Right atrium auricular region (tissue), 2 donors: ENCODE measurements at places on chromosomes 12 and 14. TPM values are rescaled to one million over a fixed set of nuclear protein-coding genes. Genes with fewer than 3 reads are reported as not detected.

GRCh38 chr12:76569685-76570604 lies 10.4 kb upstream of the OSBPL8 start:
- no peak for DNase-seq

GRCh38 chr12:127745469-127746212 lies 521.3 kb upstream of the TMEM132C start:
- no peak for DNase-seq

DNA sequence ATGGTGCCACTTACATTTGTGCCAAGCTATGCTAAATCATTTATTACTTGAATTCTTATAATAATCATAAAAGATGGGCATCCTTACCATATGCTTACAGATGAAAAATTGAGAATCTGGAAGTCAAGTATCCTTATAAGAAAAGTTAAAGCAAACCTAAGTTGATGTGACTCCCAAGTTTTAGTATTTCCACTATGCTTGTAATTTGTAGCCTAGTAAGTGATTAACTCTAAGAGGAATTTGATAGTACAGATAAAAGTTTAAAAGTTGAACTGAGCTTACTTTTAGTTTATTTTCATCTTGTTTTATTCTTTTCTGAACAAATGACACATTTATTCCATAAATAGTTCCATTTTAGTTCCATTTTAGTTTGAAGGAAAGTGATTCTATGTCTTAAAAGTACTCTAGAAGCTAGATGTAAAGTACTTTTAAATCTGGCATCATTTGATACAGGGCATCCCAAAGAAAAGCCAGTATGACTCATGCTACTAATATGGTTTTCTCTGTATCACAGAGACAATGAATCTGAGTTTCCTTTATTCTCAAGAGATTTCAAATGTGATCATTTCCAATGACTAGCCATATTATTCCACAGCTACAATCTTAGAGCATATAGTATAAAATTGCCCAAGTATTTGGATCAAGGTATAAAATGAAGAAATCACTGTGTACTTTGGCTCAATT lies 596.0 kb downstream of the SLC16A7 start:
- DNase-seq = no peak

DNA sequence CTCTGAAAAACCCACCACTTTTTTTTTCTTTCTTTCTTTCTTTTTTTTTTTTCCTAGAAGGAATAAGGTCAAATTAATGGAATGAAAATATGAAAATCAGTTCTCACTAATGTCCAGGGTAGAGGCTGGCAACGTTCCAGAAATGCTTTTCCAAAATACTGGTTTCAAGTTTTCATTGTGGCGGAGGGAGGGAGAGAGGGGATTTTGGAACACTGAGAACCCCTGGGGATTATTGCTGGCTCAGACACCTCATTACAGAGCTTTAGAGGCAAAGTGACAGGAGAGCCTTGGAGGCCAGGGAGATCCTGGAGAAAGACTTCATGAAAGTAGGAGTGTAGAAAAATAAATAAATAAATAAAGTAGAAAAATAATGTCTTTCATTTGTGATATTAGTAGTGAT lies 45.4 kb downstream of the ALX1 start:
- DNase-seq = no peak

DNA sequence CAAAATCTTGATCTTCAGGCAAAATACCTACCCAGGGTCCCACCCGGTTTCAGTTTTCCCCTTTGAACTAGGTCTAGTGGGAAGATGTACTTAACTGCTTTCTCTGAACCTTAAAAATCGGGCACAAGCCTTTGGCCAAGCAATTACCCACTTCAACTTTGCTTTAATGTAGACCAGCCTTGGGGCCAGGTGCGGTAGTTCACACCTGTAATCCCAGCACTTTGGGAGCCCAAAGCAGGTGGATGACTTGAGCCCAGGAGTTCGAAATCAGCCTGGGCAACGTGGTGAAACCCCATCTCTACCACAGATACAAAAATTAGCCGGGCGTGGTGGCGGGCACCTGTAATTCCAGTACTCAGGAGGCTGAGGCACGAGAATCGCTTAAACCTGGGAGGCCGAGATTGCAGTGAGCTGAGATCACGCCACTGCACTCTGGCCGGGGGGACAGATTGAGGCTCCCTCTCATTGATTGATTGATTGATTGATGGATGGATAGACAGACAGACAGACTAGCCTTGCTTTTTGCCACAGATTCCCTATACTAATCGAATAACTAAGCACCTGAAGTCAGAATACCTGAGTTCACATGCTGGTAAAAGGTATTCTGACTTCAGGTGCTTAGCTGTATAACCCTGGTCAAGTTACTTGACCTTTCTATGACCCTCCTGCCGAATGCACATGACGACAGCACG lies 1.9 kb downstream of the CLIP1 start:
- DNase-seq = no peak

DNA sequence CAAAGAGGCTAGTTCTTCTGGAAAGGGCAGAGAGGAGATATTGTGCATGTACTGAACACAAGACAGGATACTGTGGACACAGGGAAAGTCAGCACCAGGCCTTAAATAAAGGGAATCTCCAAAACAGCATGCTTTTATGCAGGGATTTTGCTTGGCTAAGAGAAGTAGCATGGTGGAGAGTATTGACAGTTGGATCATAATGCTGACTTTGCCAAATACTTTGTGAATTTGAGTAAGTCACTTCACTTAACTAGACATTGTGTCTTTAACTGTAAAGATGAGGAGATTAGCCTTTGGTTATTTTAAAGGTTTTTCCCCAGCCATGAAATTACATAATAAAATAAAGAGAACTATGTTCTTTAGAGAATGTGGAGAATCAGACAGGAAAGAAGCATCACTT lies 24.5 kb downstream of the GALNT8 start:
- no peak for DNase-seq

- DNase-seq = peak; percentile 84
Observed at GRCh38 chr12:13146336-13146938, 43.0 kb upstream of the GSG1 start.

Gene IFNG-AS1
- total RNA-seq = 2.7 TPM

Gene BCL2L14
- not detected for total RNA-seq

Gene KLRC1
- total RNA-seq = not detected

GRCh38 chr12:96371138-96371789 lies 29.0 kb downstream of the CDK17 start:
- DNase-seq = no peak

GRCh38 chr12:662566-663292 lies 516 bp downstream of the NINJ2 start:
- DNase-seq = no peak

DNA sequence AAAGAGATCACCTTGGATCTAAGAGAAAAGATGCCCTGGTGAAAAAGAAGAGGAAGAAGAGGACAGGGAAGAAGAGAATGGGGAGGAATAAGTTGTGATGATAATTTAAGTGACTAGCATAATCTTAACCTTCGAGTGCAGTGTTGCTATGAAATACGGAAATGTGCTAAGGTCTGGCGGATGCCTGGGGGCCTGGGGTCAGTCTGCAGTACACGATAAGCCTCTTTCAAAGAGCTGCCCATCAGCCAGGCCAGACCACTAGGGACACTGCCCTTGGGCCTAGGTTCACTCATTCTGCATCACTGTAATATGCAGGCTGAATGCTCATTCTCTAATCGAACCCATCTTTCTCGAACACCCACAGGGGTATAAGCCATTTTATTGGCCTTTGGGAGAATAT lies 83.4 kb downstream of the PLEKHG3 start:
- DNase-seq = no peak

DNA sequence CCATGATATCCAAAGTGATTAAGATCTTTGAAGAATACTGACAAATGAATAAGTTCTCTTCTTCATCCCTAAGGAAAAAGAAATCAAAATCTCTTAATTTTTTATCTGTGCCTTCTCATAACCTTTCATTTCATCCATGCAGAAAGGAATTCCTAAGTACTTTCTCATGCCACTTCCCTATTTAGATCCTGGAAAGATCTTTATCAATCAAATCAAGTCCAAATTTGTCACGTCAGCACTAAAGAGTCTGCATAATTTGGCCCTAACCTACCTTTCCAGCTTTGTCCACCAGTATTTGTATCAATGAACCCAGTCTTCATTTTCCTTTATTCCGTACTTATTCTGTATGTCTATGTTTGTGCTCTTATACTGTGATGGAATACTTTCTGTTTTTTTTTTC lies 41.2 kb downstream of the VEZT start:
- no peak for DNase-seq

- DNase-seq = peak; percentile 85
Observed at GRCh38 chr12:110141389-110141788, 17.2 kb downstream of the IFT81 start.

Gene NOXRED1
- total RNA-seq = not detected

DNA sequence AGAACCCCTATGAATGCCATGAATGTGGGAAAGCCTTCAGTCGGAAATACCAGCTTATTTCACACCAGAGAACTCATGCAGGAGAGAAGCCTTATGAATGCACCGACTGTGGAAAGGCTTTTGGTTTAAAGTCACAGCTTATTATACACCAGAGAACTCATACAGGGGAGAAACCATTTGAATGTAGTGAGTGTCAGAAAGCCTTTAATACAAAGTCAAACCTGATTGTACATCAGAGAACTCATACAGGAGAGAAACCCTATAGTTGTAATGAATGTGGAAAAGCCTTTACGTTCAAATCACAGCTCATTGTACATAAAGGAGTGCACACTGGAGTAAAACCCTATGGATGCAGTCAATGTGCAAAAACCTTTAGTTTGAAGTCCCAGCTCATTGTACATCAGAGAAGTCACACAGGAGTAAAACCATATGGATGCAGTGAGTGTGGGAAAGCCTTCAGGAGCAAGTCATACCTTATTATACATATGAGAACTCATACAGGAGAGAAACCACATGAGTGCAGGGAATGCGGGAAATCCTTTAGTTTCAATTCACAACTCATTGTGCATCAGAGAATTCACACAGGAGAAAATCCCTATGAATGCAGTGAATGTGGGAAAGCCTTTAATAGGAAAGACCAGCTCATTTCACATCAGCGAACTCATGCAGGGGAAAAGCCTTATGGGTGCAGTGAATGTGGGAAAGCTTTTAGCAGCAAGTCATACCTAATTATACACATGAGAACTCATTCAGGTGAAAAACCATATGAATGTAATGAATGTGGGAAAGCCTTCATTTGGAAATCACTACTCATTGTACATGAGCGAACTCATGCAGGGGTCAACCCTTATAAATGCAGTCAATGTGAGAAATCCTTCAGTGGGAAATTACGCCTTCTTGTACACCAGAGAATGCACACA lies 22.3 kb downstream of the ZNF268 start:
- DNase-seq = no peak

Gene JDP2
- total RNA-seq = 67.4 TPM

- DNase-seq = no peak
Observed at GRCh38 chr14:51507906-51508511, 143.7 kb upstream of the FRMD6 start.

GRCh38 chr12:8082808-8083100 lies 680 bp downstream of the NECAP1 start:
- no peak for DNase-seq

- DNase-seq = no peak
Observed at GRCh38 chr12:8622646-8623045, 10.0 kb upstream of the AICDA start.

DNA sequence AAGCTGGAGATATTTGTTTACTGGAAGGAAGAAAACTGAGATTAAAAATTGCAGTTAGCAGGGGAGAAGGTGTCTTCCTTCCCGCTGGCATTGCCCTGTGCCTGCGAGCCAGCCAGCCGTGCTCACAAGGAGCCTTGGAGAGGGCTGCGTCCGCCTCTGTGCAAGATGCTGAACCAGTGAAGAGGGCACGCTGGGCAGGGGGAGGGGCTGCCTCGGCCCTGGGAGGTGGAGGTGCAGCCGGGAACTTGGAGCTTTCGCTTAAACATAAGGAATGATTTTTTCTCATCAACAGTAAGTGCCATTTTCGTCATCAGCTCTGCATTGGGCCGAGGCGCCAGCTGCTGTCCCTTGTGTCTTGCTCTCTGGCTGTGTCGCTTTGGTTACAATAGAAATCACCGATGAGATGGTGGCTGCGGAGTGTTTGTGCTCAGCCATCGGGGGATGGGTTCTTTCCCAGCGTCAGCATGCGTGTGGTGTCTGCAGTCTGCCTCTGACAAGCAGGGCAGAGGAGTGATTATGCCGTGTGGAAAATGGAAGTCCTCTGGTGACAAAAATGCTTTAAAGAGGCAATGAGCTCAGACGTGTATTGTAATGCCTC lies 97.3 kb downstream of the ESR2 start:
- peak; percentile 68 for DNase-seq

DNA sequence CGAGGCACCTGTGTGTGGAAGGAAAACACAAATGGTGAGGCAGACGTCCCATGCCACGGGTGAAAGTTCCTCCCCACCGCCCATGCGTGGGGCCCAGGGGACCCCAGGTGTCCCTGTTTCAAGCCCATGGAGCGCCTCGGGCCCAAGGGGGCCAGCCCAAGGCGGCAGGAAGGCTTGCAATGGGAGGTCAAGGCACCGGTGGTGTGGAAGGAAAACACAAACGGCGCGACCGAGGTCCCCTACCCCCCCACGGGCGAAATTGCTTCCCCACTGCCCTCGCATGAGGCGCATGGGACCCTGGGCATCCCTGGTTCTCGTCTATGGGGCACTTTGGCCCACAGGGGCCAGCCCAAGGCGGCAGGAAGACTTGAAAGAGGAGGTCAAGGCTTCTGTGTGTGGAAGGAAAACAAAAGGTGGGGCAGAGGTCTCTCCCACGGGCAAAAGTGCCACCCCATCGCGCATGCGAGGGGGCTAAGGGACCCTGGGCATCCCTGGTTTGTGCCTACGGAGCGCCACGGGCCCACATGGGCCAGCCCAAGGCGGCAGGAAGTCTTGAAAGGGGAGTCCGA lies 379.4 kb downstream of the ALG10 start:
- peak; percentile 34 for DNase-seq

- DNase-seq = peak; percentile 64
Observed at GRCh38 chr14:31059152-31059924, 33.2 kb upstream of the STRN3 start.

- DNase-seq = no peak
Observed at GRCh38 chr14:86619726-86620125, 1089.8 kb downstream of the FLRT2 start.

Gene KERA
- not detected for total RNA-seq

DNA sequence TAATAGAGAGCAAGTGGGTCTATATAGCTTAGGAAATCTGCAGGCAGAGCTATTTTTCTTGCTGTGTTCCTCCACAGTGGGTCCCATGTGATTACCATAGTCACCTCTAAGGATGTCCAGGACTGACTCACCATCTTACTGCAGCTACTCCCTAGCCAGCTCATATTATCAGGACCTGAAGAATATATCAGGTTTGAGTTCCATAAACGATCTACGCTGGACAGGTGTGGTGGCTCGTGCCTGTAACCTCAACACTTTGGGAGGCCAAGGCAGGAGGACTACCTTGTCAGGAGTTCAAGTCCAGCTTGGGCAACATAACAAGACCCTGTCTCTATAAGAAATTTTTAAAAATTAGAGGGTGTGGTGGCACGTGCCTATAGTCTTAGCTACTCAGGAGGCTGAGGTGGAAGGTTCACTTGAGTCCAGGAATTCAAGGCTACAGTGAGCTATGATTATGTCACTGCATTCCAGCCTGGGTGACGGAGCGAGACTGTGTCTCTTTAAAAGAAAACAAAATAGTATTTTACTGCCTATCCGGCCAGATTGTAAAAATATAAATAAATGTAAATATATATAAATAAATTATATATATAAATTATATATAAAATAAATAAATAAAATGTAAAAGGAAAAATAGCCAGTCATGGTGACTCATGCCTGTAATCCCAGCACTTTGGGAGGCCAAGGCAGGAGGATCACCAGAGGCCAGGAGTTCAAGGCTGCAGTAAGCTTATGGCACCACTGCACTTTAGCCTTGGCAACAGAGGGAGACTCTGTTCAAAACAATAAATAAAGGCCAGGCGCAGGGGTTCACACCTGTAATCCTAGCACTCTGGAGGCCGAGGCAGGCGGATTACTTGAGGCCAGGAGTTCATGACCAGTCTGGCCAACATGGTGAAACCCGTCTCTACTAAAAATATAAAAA lies 6.9 kb upstream of the SPRYD4 start:
- no peak for DNase-seq

- DNase-seq = no peak
Observed at GRCh38 chr14:35122696-35123387, 490 bp downstream of the PRORP start.
